ENCODE measurements at places on chromosomes 1 and 21.
A peak's percentile ranks its signal among the peaks of the same experiment; 100 is the strongest.

DNA sequence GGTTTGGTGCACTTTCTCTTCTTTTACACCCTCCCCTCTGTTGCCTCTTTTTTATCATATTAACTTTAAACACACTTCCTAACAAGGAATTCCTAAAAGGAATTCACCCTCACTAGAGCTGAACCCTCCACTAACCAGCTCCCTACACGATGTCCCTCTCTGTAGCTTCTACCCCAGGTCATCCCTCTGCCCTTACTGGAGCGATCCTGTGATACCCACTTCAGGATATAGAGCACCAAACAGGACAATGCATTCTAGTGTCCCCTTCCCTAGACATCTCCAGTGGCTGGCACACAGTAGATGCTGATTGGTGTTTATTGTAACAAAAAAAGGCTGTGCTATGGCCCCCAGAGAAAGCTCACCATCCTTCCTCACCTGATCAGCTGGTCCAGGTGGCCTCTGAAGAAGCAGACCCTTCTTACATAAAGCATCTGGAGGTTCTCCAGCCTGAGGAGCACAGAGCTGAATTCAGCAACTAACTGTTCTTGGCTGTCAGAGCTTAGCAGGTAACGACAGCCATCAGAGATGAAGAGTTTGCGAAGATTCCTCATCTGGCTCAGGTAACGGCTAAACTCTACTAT lies 1.4 kb downstream of the PRAMEF18 start:
- DNase-seq, result no peak

DNA sequence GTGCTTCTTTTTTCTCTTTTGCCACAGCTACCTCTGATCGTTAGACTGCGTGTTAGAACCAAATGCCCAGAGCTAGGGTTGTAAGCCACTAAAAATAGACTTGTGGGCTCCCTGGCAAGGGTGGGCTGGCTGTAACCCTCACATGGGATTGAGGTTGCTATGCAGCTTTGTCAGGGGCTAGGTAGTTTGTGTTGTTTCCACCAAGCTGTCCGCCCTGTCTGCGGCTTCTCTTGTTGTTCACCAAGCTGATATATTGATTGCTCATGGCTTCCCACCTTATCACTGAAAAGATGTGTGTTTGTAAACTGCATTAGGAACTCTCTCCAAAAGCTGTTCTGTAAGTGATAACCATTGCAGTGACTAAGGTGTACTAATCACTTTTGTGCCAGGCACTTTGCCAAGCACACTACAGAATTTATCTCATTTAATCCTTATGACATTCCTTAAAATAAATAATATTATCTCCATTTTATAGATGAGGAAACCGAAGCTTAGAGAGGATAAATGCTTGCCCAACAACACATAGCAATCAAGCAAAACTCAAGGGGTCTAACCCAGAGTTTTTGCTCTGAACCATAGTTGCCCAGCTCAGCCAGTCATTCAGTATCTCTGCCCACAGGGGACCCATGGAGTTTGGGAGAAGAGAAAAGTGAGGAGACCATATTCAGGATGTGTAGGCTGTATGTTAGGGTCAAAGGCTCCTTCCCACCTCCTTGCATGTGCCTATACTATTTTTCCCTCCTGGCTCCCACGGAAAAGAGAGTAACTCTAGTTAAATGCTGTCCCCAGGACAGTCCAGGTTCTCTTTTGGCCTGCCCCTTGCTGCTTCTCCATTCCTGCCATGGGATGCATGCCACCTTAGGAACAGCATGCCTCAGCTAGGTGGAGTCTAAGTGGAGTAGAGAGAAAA lies 42.2 kb upstream of the TARBP1 start:
- no peak for DNase-seq

DNA sequence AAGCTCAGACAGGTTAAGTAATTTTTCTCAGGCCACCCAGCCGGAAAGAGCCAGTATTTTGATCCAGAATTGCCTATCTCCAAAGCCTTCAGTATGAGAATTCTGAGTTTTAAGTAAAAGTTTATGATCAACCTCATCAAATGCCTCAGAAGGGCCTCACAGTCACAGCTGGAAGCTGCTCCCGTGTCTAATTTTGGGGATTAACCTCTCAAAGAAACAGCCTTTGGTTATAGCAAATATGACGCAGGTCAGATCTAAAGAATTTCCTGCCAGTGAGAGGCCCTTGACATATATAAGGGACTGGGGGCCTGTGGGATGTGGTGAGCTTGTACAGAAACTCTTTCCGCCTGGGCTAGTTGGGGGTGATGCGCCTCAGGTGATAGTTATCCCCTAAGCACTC lies 2.3 kb downstream of the EXTL1 start:
- no peak for DNase-seq

DNA sequence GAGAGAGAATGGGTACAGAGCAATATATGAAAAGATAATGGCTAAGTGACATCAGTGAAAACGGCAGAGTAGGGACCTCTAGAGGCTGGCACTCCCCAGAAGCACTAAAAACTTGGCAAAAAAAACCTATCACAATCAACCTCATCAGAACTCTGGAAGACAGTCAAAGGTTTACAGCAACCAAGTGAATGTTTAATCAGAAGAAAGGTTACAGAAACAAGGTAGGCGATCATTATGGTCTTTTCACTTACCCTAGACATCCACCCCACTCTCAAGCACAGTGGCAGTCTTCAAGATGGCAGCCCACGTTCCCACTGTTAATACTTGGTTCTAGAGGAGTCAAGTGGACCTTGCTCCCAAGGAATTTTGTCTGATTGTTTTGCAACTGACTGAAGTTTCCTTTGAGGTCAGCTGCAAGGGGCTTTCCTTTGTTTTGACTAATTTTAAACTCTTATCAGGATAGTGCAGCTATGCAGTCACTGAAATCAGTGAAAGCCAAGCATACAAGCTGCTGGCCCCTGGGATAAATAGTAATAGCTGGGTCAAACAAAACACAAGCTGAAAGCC lies 7.2 kb downstream of the KIFAP3 start:
- no peak for DNase-seq

DNA sequence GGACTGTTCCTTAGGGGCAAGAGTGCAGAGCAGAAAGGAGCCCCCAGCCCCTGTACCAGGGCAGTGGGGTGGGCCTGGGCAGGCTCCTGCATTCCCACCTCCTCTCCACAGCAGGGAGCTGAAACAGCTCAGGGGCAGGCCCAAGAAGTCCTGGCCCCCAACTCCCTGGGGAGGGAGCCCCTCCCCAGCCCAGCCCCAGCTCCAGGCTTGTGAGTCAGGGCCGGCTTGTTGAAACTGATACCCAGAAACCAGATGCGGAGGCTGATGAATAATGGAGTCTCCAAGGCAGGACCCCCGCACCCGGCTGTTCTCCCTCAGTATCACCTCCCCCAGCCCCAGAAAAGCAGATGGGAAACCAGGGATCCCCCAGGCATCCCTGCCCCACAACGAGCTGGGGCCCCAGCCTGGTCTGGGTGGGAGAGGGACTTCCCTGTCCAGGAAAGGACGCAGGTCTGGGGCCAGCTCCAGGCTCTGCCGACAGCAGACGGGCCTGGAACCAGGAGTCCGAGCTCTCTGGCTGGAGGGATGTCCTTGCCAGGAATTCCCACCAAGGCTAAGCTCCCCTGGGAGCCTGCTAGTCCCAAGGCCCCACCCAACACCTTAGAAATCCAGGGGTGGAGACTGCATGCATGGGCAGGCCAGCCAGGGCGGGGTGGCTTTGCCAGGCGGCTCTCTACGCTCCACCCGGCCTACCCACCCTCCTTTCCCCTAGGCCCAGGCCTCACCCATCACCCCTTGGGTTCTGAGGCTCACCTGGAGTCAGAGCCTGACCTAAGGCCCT lies 2.7 kb downstream of the PLEKHG5 start:
- DNase-seq, result peak; percentile 28

Data from DMS153 (cell line).